ENCODE measurements at places on chromosomes 3 and 15.

- no peak for DNase-seq
Measured at GRCh38 chr3:49411535-49411967, 225 bp downstream of the RHOA start.

- no peak for DNase-seq
Measured at GRCh38 chr3:119582178-119582577, 2.9 kb downstream of the ADPRH start.

GRCh38 chr3:190024912-190025311, 95.8 kb downstream of the P3H2 start:
- DNase-seq: peak; percentile 41

DNA sequence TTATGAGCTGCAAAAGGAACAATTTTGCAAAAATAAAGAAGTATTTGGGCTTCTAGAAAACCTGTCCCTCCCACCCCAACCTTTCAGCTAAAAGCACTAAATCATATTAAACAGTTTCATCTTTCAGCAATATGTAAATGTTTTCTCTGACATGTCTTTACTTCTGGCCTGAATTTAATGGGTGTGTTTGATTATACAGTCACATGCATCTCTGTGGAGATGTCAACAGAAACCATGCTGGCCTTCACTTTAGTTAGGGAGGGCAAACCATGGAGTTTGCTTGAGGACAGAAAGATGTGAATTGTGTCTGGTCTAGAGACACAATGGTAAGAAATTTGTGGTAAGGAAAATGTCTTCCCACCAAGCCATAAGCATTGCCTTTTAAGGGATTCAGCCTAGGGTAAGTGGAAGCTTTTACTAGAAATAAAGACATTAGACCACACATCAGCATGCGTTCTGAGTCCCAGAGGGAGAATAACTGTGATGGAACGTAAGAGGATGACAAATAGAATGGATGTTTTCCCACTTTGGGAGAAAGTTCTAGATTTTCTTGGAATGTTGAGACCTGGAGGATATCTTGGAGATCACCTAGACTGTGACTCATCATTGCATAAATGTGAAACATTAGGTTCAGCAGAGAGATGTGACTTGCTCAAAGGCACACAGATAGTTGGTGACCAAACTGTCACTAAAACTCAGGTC, 68.9 kb downstream of the ST8SIA2 start:
- no peak for DNase-seq

DNA sequence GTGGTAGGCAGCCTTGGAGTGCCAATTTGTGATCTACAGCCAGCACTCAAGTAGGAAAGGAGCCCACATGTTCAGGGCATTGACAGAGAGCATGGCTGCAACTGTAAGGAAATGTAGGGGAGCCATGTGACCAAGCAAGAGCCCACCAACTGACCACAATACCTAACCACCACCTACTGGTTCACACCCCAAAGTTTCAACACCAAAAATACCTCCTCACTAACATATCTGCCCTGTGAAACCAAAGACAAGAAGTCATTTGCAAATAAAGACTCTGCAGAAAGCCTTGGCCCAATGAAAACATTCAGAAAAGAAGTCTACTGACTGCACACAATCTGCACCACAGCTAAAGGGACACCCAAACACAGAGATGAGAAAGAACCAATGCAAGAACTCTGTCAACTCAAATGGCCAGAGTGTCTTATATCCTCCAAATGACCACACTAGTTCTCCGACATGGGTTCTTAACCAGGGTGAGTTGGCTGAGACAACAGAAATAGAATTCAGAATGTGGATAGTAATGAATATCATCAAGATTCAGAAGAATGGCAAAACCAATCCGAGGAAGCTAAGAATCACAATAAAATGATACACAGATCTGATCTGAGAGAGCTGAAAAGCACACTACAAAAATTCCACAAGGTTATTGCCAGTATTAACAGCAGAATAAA, 40.6 kb downstream of the SLC9C1 start:
- no peak for DNase-seq

DNA sequence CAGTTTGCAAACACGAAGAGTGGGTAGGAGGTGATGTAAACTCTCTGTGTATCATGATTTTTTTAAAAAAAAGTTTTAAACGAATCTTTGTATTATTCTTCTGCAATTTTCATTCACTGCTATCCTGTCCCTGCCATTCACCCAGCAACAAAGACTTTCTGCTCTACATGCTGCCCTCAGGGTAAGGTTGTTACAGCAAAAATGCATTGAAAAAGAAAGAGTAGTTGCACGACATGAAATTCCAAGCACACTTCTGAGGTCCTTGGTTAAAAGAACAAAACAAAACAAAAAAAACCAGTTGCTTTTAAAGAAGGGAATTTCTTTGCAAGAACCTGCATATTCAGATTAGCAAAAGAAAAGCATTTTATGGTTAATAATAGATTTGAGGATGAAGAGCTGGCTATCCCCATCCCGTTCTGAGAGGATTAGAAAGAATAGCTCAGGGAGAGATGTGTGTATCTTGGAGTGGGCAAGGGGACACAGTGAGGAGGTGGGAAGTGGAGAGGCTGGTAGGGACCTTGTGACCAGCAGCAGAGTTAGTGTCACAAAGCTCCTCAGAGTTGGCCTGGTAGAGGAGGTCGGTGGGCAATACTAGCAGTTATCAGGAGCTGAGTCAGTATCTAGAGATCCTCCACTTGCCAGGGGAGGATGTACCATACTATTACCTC, 290.8 kb downstream of the NEK10 start:
- DNase-seq: no peak

GRCh38 chr15:48006031-48006511, 114.7 kb upstream of the SLC24A5 start:
- peak; percentile 5 for DNase-seq

DNA sequence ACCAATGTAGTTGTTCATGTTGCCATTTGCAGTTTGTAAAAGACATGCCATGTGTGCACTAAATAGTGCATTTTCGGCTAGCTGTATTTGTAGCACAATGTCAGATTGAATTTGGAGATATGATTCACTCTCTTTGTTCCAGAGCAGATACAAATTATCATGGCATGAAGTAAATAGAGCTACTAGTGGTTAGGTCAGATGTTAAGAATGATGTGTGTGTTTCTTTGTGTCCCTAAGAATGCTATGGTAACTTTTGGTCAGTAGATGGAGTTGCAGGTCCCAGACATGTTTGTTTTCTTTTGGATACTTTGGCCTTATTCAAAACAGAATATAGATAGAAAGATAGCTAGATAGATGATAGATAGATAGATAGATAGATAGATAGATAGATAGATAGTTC, 595.8 kb downstream of the NLGN1 start:
- DNase-seq: peak; percentile 49

DNA sequence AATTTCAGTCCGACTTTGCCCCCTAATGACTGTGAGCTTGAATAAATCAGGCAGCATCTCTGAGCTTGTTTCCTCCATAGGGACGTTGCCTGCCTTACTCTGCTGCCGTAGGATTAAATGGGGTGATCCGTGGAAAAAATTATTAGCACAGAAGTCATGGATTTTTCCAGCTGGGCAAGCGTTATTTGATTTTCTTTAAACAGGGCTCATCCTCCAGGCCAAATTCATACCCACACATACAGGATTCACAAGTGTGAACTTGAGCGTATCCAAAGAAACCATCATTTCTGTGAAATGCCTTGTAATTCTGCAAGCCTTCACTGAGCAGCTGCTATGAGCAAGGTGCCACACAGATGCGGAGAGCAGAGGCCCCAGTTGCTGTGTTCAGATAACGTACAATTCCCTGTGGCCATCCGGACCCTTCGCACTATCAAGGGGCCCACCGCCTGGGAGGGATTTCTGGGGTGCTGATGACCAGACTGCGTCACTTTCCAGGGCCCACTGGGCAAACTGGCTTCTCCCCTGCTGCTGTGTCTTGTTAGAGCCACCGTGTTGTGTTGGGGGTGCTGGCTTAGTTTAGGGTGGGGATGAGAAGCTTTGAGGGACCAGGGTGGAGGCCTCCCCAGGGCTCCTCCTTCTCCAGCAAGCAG, 61.4 kb downstream of the MGLL start:
- DNase-seq: no peak

- DNase-seq: peak; percentile 28
Measured at GRCh38 chr3:113148284-113148683, 63.1 kb upstream of the BOC start.

DNA sequence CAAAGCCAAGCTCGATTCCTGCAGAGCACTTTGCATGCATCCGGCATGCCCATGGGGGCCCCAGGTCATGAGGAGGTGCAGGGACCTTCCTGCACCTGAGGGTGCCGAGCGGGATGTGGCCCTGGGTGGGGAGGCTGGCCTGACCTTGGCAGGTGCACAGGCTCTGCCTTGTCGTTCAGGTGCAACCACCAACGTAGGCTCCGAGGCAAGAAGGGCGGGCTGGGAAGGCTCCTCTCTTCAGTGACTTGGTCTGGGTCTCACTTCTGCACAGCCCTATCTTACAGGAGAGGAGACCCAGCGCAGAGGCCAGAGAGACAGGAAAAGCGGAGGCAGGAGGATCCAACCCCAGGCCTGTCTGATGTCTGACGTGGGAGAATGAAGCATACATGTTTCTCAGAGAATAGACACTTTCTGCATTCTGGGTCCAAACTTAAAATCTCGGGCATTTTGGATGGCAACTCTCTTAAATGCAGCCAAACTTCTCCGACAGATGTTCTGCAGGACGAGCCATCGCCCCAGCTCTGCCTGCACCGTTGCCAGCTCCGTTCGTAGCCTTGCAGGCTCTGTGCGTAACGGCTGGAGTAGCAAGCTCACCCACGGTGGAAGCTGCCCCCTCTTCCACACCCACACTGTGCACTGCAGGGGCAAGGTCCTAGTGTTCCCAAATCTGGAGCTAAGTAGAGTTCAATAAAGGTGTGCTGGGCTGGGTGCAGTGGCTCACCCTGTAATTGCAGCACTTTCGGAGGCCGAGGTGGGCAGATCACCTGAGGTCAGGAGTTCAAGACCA, 60.8 kb upstream of the SNRPA1 start:
- no peak for DNase-seq

DNA sequence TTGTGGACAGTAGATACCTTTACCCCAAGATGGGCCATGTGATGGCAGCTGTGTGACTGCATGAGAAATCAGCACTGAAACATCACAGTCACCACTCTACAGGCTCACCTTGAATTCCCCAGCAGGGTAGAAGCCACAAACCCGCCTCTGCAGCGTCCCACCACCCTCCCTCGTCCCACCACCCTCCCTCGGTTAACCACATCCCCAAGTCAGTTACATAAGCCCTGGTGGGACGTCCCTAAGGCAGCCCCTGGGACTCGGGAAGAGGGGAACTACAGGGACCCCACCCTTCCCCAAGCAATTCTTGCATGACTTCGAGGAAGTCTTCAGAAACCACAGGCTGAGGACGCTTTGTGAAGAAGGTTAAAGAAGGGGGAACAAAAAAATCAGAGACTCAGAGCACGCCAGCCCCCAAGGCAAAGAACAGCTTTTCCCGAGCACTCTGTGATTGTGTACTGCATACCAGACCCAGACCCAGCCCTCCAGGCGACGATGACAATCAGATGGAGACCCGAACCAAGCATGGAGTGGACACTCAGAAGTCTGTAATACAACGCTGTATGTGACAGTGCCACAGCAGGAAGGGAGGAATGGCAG, 60.5 kb downstream of the SH3BP5 start:
- no peak for DNase-seq

DNA sequence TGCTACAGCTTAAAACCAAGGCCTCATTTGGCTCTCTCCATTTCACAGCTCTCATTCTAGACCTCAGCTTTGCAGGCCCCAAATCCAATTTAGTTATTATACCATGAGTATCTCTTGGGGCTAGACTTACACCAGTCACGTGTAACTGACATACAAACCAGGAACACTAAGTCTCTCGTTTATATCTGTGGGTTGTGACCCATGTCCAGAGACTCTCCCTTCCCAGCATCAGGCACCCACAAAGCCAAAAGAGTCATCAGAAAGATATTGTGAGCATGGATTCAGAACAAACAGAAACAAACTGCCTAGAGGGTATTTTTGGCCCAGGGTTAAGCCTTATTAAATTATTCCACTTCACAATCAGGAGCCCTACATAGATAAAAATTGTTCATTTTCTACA, 5.6 kb upstream of the CCDC13 start:
- DNase-seq: peak; percentile 69

DNA sequence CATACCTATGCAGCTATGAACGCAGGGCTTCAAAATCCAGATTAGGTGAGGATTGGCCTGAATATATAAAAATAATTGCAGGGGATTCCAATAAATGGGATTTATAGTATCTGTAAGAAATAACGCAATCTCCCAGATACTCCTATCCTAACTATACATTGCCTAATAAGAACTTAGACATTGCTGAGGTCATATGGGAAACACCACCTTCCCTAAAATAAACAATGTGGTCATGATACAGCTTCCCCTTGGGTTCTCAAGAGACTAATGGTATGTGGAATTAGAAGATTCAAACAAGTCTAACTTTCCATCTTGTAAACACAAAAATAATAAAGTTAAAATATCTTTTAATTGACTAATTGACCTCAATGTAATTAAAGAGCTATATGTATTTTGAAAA, 28.2 kb downstream of the UBE3A start:
- no peak for DNase-seq

All from fibroblast of the aortic adventitia (primary cell).